ENCODE measurements at places on chromosomes 16 and 17. TPM values are rescaled to one million over a fixed set of nuclear protein-coding genes. Genes with fewer than 3 reads are reported as not detected.
A peak's percentile ranks its signal among the peaks of the same experiment; 100 is the strongest.

SCRN2 gene
- total RNA-seq, result 21.0 TPM

PLLP gene
- not detected for total RNA-seq

GRCh38 chr17:16507918-16508533 is 16.0 kb upstream of the LRRC75A start:
- H3K4me1 ChIP-seq, result no peaks in the 10 kb centered on the region
- no peaks in the 10 kb centered on the region for H3K27me3 ChIP-seq
- H3K4me3 ChIP-seq, result no peak overlapping the region
- DNase-seq, result no peak
- H3K36me3 ChIP-seq, result no peaks in the 10 kb centered on the region

DNA sequence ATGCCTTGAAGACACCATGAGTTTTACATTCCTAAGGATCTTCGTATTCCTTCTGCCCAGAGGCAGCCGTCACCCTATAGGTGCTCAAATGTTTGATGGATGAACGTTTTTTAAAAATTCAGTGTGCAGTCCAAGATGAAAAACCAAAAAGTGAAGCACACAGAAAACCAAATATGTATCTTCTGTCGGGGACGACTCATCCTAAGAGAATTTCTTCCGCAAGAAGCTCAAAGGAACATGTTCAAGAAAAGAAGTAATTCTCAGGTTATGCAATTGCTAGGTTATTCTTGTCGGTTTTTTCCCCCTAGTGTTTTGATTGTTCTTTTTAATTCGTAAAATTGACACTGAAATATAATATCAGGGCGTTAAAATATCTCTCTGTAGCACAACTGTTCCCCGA is 1.4 kb downstream of the CENPV start:
- DNase-seq, result no peak
- H3K27me3 ChIP-seq, result no peaks in the 10 kb centered on the region
- peak overlapping the region; percentile 87 for H3K4me3 ChIP-seq

DNA sequence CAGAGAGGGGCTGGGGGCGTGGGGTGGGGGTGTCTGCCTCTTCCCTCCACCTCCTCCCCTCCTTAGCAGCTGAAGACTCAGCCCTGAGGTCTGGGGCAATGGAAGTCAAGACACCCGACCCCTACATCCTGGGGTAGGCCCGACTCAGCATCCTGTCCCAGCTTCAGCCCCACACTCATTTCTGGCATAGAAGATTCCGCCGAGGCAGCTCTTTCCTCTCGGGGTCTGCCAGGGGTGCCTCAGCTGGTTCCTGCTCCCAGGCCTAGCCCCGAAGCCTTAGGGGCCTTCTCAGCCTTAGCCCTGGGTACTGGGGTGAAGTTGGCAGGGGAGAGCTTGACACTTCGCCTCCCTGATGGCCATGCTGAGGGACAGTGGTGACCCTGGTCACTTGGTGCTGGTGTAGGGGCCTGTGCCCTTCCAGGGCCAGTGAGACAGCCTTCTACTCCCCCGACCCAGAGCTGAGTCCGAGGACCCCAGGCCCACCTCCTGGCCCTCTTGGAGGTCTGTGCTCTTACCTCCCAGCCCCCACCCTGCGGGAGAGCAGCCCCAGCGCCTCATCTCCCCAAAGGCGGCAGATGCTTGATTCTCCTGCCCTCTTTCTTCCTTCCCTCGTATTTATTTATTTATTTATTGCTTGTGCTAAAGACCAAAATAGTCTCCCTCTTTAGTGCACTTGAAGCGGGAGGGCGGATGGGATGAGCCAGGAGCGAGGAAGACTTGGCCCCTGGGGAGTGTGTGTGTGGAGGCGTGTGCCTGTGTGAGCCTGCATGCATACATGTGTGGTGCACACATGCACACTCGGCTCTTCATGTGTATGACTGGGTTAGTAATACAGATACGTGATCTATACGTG is 42.5 kb downstream of the KCNJ12 start:
- no peaks in the 10 kb centered on the region for H3K27me3 ChIP-seq
- no peak overlapping the region for H3K27ac ChIP-seq
- peak; percentile 39 for DNase-seq
- H3K4me1 ChIP-seq, result peaks cover 13% of the 10 kb centered on the region
- H3K36me3 ChIP-seq, result no peaks in the 10 kb centered on the region
- no peak overlapping the region for H3K4me3 ChIP-seq

DNA sequence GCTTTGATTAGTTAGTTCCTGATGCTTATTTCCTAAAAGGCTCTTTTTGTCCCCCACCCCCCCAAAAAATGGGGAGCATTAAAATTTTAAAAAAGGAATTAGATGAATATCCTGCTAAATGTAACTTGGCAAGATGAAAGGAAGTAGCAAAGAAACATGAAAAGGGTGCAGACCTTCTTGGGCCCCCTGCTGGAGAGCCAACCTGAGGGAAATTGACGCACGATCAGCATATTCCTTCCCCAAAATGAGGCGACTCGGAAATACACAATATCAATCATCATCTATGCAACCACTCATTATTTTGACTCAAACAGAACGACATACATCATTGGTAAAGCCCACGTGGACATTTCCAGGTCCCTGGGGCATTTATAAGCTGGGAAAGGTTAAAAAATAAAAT is 59.7 kb downstream of the GRIN2A start:
- H3K36me3 ChIP-seq, result no peaks in the 10 kb centered on the region
- DNase-seq, result no peak
- H3K27me3 ChIP-seq, result no peaks in the 10 kb centered on the region
- no peak overlapping the region for H3K4me3 ChIP-seq
- H3K4me1 ChIP-seq, result no peaks in the 10 kb centered on the region
- no peak overlapping the region for H3K27ac ChIP-seq

DNA sequence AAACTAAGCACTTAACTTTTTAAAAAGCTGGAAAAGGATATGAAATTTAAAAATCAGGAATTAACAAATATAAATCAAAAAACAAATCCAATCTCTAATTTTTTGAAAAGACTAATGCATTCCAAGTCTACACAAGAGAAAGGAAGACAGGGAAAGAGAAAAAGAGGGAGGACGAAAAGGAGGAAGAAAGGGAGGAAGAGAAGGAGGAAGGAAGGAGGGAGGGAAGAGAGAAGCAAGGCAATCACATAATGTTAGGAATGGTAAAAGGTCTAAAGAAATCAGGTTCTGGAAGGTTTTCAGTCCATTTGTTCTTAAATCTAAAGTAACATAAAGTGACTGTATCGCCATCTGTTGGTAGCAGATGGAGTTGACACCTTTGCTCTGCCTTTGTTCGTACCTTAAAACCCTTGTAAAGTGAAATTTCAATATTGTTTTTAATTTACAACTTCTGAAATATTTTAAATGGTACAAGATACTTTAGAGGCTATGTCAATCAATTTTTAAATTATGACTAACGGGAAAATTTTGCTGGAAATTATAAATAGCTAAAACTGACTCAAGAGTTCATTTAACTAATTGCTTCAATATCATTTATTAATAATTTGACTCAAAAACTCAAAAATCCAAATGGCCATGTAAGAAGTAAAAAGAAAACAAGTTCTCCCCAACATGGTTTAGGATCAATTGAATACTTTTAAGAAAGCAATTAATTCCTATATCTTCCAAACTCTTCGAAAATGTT is 20.4 kb upstream of the CDYL2 start:
- H3K4me1 ChIP-seq, result no peaks in the 10 kb centered on the region
- peak; percentile 54 for DNase-seq
- H3K27me3 ChIP-seq, result peaks cover 1% of the 10 kb centered on the region
